ENCODE measurements at places on chromosomes 6 and 20. TPM values are rescaled to one million over a fixed set of nuclear protein-coding genes. Genes with fewer than 3 reads are reported as not detected.

- DNase-seq: no peak
Measured at GRCh38 chr6:71349395-71349794, 60.8 kb downstream of the OGFRL1 start.

DNA sequence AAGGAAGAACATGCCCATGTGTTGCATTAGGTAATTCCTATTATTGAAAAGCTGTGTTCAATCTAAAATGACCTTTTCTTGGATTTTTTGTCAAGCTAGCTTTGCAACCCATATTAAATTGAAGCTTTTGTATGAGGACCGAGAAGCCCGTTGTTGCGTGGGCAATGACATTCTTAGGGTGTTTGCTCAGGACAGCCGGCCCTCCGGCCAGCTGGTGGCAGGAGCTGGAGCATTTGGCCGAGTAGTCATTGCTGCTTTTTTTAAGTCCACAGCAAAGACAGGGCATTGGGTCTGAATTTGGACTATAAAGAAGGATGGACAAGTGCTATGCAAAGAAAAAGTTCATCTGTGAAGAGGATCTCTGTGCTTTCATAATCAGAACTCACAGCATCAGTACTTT lies 365.8 kb downstream of the SAMD5 start:
- DNase-seq: no peak

GRCh38 chr6:162123797-162124196 lies 603.8 kb downstream of the PRKN start:
- no peak for DNase-seq

GRCh38 chr6:84685983-84686584 lies 78.3 kb downstream of the TBX18 start:
- DNase-seq: no peak

- DNase-seq: no peak
Measured at GRCh38 chr6:153117986-153118879, 12.8 kb downstream of the RGS17 start.

DNA sequence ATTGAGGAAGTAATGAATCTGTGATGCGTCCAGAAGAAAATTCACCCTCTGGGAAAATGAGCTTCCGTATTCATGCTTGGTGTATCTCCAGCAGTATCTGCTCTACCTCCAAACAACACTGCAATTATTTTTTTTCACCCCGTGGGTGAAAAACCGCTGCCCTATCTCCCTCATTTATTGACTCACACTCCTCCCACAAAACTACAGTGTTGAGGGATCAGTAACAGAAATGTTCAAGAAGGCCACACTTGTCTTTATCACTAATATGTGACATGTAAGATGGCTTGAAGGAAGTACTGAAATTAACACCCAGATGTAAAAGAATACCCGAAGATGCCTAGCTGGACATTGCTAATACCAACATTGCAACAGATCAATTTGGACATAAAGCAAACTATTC lies 4.9 kb upstream of the TBX18 start:
- DNase-seq: no peak

DNA sequence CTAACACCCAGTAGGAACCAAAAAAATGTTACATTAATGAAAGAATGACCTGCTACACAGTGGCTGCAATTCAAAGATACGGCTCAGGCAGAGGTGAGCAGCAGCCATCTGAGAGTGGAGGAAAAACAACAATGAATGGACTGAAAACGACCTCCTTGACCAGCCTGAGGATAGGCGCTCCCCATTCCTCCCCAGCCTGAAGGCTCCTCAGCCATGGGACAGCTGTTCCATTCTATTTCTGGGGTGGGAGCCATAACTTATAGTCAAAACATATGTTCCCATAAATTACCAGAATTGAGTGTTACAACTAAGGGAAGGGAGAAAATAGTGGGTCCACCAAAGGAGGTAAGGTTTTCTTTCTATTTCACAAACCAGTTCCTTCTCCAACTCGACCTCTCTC lies 27.2 kb downstream of the FYN start:
- DNase-seq: no peak

- DNase-seq: no peak
Measured at GRCh38 chr6:79040083-79040482, 38.0 kb downstream of the PHIP start.

- DNase-seq: peak; percentile 39
Measured at GRCh38 chr20:16607364-16608276, 34.4 kb upstream of the KIF16B start.

DNA sequence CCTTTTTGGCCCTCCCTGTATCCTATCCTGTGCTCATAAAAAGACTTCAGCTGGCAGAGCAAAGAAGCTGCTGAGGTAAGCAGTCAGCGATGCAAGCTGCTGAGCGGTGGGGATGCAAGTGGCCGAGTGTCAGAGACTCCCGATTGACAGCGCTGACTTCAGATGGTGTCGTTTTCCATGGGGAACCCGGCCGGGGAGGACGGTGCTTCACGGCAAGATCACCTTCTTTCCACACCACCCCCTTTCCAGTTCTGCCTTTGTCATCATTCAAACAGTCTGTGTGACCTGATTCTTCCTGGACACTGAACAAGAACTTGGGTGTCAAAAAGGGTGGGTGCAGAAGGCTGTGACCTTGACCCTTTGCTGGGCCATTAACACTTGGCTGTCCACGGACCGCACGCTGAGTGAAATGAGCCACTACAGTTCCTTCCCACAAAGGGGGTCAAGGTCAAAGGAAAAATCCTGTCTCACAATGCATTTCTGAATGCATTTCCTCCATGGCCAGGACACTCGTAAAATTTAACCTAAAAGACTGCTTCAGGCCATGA lies 52.9 kb upstream of the UNC93A start:
- no peak for DNase-seq

DNA sequence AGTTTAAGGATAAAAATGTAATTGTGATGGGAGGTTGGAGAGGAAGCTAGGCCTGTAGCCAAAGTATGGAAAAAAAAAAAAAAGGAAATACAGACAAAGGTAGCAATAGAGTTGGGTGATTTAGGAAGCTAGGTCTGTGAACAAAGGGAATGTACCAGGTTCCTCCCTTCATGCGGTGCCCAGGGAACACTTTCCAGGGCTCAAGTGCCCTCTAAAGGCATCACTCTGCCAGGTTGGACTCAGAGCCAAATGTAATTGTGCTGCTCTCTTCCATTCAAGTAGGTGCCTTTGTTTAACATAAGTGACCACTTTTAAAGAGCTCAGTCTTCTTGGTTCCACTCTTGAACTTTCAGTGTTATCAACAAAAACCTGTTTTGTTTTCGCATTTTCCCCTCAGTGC lies 159.7 kb upstream of the AHI1 start:
- no peak for DNase-seq

GRCh38 chr6:149763866-149764265 lies 14.3 kb downstream of the PCMT1 start:
- DNase-seq: no peak

DNA sequence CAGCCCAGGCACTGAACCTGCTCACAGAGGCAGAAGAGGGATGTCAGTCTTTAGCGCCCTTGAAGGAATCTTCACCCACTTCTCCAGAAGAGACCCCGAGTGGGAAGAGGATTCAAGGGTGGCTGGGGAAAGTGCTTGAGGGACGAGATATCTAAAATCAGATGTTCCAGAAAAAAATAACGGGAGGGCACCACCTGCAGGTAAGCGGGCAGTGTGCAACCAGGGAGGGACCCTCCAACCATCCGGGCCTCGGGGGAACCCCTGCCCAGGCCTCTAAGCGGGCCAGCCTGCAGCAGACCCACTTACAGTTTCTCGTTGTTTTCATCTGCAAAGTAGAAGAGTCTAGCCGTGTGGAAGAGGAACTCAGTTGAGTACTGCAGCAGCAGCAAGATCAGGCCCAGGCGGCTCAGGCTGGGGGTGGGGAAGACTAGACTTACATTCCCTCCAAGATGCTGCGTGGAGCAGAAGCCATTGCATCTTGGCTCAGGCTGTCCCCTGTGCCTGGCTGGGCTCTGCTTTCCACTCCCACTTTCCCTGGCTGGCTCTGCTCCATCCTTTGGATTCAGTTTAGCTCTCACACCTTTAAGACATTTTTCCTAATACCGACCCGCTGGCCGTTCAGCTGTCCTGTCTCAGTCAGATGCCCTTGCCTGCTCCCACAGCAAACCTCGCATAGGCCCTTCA lies 71.0 kb downstream of the TRAM2 start:
- no peak for DNase-seq

GRCh38 chr20:36030149-36030548 lies 61.8 kb downstream of the CNBD2 start:
- no peak for DNase-seq

- no peak for DNase-seq
Measured at GRCh38 chr6:161139304-161139765, 134.5 kb downstream of the AGPAT4 start.

GRCh38 chr6:21201637-21202350 lies 391.8 kb upstream of the SOX4 start:
- DNase-seq: peak; percentile 75

DNA sequence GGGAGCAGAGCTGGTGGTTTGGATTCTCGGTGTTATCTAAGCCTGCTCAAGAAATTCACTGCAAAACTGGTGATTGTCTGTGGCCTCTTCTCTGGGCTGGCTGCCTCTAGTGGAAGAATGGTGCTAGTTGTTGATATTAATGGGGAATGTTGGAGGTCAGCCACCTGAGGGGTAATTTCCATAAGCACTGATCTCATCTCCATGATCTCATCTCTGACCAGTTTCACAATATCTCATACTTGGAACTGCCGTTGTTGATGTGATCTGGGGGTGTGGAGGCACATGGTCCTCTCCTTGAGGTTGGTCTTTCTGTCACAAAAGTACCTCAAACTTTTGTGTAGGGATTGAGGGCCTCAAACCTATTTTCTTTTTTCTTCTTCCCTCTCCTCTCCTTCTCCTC lies 102.6 kb downstream of the CD109 start:
- DNase-seq: no peak

DNA sequence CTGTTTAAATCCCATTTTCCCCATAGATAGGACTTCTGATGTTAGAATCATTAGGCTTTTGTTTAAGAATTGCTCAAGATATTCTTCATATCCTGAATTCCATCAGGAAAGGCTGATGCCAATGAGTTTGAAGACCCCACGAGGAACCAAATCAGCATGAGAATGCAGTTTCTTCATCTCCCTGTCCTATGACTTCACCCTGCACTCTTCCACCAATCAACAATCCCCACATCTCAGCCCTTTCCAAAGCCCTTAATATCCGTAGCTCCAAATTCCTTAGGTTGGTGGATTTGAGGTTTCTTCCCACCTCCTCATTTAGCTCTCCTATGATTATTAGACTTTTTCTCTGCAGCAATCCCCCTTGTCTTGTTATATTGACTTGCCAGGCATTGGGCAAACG lies 88.3 kb upstream of the PRND start:
- DNase-seq: no peak

GRCh38 chr20:31691646-31692275 lies 30.9 kb downstream of the BCL2L1 start:
- DNase-seq: no peak

DNA sequence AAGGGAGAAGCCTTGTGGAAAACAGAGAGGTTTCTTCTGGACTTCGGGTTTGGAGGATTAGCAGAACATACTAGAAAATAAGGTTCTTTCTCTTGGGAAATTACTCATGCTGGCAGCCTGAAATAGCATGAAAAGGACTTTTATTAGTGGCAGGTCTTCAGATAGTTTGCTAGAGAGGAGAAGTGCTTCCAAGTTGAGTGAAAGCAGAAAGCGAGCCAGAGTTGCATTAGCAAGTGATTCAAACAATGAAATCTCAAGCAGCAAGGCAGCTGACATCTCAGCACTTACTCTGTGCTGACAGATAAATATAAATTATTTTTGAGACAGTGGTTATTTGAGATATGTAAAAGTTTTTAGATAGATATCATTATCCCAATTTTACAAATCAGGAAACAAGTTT lies 91.9 kb downstream of the PLCB4 start:
- DNase-seq: no peak

- no peak for DNase-seq
Measured at GRCh38 chr6:110795271-110795670, 20.0 kb downstream of the CDK19 start.

- no peak for DNase-seq
Measured at GRCh38 chr20:12411246-12411940, 493.7 kb downstream of the BTBD3 start.

GRCh38 chr6:13455552-13455966 lies 31.8 kb downstream of the GFOD1 start:
- no peak for DNase-seq

DNA sequence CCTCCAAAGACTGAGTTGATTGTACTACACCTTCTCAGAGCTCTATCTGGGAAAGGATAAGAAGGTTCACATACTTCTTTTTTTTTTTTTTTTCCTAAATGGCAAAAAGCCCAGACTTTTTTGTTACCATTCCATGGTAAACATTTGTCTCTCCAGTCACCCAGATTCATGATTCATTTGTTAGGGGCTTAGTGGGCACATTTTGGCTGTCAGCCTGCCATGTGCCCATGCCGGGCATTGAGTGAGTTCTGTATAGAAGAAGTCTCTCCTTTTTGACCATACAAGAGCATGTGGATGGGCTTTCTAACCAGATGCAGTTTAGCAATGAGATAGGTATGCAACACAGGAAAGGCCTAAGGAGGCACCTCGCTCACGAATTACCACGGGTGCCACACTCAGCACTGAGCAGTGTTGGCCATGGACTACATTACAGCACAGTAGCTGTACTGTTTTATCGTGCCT lies 447.5 kb upstream of the HSF2 start:
- no peak for DNase-seq

DNA sequence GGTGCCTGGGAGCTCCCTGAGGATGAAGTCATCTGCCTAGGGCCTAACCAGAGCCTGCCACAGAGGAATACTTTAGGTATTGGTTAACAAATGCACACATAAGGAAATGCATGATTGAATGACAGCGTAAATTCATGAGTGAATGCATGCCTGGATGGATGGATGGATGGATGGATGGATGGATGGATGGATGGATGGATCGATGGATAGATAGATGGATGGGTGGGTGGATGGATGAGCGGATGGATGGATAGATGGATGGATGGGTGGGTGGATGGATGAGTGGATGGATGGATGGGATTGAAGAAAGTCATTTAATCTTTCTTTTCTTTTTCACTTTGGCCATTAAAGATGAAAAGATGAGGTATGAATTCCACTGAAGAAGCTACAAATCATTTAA lies 111.9 kb upstream of the SIRPG start:
- no peak for DNase-seq

DNA sequence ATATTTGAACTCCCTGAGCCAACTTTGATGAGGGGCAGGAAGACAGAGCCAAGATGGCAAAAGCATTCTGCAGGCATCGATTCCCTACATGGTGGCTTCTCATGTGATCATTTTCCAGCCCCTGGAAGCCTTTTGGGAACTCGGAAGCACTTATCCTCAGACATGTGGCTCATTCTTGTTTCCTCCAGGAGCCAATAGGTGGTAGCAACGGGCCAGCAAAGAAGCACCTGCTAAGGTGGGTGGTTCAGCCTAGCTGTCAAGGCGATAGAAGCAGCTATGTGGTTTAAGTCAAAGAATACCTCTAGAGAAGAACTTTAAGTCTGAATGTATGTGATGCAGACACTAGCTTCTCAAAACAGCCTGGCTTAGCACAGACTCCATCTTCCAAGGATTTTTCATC lies 64.9 kb upstream of the PAX1 start:
- no peak for DNase-seq

C2 gene
- polyA plus RNA-seq: 3.3 TPM

SLC17A9 gene
- polyA plus RNA-seq: 1.2 TPM

ENPP1 gene
- polyA plus RNA-seq: 17.8 TPM

LINC00237 gene
- not detected for polyA plus RNA-seq

ENPP5 gene
- polyA plus RNA-seq: 16.8 TPM

CYP24A1 gene
- polyA plus RNA-seq: 2.1 TPM

GABBR1 gene
- 49.9 TPM for polyA plus RNA-seq

SPATS1 gene
- not detected for polyA plus RNA-seq

LHFPL5 gene
- polyA plus RNA-seq: not detected

PRICKLE4 gene
- polyA plus RNA-seq: 5.4 TPM

EBF4 gene
- 25.7 TPM for polyA plus RNA-seq
